ENCODE measurements at places on chromosomes 3 and 15.

- DNase-seq: no peak
These were observed 152.8 kb upstream of the BHLHE40 start for GRCh38 chr3:4826237-4827100.

GRCh38 chr15:84921121-84921520 lies 36.7 kb downstream of the SLC28A1 start:
- no peak for DNase-seq

DNA sequence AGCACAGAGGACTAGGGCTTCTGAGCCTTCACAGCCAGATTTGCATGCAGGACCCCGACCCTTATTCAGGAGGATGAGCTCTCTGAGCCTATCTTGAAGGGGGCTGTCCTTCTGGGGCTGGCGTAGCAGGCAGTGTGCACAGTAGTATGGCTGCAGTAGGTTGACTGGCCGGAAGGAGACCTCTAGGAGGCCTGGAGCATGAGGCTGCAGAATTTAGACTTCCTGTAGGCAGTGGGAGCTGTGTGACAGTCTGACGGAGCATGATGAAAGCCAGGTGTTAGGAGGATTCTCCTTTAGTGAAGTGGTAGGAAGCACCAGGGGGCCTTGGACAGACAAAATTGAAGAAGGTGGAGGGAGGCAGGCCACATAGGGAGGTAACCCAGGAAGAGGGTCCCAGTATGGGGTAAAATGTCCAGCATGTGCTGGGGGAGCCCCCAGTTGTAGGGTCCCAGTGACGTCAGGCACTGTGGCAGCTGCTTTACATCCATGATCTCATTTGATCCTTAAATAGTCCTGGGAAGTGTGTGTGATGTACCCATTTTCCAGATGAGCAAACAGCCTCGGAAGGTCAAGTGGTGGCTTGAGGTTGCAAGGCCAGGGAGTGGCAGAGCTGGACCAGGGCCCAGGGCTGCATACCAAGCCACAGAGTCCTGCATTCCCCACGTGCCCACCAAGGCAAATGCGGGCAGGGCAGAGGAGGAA lies 36.1 kb downstream of the SPSB4 start:
- no peak for DNase-seq

DNA sequence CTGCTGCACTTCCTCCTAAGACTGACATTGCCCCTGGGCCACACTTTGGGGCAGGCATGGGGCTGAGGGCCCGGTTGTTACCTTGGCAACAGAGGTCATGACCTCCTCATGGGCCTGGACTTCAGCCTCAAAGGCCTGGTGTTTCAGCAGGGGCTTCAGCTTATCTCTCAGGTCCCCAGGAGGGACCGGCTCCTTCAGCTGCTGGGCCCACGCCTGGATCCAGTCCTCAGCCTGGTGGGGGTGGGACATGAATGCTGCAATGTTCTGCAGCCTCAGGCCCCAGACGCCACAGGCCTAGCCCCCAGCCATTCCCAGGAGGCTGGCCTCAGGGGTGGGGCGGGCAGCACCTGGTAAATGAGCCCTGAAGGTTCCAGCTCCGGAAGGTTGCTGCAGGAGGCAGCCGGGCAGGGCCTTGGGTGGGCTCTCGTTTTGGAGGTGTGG lies 27.6 kb downstream of the SPTBN5 start:
- DNase-seq: no peak

GRCh38 chr3:28595372-28595771 lies 246.7 kb upstream of the AZI2 start:
- no peak for DNase-seq

DNA sequence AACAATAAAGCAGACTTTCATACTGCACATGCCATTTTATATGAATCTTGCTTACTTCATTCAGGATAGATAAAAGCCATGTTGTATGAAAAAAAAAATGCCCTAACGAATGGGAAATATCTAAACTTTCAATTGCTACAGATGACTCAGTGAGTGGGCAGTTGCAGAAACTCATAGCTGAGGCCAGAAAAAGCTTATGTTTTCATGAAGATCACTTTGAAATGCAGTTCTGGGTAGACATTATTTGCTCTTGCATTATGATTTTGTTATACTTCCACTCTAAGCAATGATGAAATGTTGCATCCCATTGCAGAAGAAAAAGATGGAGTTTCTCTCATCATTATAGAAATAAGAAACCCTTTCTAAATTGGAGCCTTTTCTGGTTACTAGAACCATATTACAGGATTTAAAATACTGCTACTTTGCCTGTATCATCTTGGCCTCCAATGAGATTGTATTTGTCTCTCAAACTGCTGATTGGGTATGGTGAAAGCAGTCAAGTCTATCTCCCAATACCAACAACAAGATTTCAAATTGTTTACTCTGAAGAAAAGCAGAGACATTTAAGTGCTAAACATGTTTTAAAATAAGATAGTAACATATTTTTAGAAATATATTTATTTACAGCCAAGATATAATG lies 17.0 kb downstream of the PEAK1 start:
- DNase-seq: no peak

- no peak for DNase-seq
These were observed 19.3 kb downstream of the SCAANT1 start for GRCh38 chr3:63892773-63893352.

GRCh38 chr3:11077466-11077865 lies 76.8 kb upstream of the HRH1 start:
- no peak for DNase-seq

- DNase-seq: no peak
These were observed 76.8 kb downstream of the TAMM41 start for GRCh38 chr3:11769704-11770476.

GRCh38 chr15:29676961-29677402 lies 145.3 kb downstream of the TJP1 start:
- no peak for DNase-seq

- no peak for DNase-seq
These were observed 100.8 kb downstream of the TPRG1 start for GRCh38 chr3:189272500-189273119.

DNA sequence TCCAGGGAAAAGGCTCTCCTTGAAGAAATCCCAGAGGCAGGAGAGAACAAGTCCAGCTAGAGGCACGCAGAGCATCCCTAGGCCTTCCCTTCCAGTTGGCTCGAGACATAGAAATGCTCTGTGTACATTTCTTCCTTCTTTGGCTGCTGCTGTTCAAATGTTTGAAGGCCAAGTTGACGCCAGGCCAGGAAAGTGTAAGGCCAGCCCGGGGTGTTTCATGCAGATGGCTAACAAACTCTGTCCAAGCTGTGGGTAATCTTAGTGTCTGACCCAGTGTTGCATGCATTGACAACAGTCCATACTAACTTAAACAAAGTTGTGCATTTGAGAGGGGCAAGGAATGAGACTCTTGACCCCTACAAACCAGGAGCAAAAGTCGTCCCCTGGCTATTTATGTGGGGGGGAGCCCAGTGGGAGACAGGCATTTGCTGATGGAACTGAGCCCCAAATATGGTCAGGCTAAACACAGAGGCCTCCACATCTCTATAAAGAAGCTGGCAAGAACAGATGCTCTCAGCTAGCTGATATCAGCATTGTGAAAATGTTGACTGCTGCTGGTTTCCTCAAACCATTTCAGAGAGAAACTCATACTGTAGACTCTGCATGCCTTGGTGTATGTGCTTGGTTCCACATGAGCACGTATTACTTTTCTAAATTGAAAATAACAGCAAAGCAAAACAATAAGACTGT lies 139.5 kb downstream of the ADAMTS9 start:
- no peak for DNase-seq

GRCh38 chr3:118850687-118851086 lies 184.0 kb downstream of the IGSF11 start:
- no peak for DNase-seq

- no peak for DNase-seq
These were observed 21.6 kb upstream of the SLC25A36 start for GRCh38 chr3:140920029-140920428.

- DNase-seq: no peak
These were observed 100.3 kb downstream of the STRIT1 start for GRCh38 chr3:155192957-155193746.

DNA sequence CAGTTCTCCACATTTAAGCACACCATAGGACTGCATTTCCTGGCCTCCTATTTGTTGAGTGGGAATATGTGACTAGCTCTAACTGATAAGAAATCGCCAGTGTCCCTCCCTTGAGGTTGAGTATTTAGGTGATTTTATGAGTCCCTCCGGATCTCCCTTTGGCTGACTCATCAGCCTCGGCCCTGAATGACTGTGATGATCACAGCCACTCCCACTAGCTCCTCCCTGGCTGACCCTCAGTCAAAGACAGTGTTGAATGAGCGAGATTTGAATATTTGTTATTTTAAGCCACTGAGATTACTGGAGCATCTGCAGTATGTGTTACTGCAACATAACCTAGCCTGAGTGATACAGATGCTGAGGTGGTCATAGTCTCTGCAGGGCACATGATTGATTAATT lies 515.3 kb downstream of the EPHB1 start:
- DNase-seq: no peak

DNA sequence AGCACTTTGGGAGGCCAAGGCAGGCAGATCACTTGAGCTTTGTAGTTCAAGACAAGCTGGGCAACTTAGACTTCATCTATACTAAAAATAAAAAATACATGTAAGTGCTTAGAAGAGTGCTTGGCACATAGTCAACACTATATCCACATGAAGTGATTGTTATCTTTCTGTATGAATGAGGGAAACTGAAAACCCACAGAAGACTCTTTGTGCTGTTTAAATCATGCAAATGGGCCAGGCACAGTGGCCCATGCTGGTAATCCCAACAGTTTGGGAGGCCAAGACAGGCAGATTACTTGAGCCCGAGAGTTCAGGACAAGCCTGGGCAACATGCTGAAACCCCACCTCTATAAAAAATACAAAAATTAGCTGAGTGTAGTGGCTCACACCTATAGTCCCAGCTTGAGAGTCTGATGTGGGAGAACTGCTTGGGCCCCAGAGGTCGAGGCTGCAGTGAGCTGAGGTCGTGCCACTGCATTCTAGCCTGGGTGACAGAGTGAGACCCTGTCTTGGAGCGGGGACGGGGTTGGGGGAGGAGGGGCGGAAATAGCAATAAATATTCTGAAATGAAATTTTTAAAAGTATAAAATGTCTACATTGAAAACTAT lies 129.7 kb downstream of the NR2E3 start:
- DNase-seq: no peak

DNA sequence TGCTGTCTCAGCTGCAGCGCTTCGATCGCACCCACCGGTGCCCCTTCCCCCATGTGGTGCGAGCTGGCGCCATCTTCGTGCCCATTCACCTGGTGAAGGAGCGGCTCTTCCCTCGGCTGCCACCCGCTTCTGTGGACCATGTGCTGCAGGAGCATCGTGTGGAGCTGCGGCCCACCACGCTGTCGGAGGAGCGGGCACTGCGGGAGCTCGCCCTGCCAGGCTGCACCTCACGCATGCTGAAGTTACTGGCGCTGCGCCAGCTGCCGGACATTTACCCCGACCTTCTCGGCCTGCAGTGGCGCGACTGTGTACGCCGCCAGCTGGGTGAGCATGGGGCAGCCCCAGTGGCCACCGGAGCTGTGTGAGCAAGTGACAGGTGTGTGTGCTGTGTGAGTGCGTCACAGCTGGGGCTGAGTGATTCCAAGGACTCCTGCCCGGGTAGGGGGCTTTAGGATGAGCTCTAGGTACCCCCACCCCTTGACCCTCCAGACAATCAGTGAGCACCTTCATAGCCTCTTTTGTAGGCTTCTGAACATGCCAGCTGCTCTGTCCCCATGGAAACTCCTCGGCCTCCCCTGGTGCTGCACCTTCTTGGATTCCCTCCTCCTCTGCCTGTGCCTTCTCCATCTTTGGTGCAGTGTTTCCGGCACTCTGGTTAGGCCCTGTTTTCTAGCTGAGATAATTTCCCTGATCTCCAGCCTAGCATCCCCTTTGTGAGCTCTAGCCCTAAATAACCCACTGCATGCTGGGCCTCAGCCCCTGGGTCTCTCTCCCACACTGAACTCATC lies 7.0 kb downstream of the C15orf39 start:
- DNase-seq: no peak

- no peak for DNase-seq
These were observed 630 bp downstream of the KIF15 start for GRCh38 chr3:44762170-44762677.

GRCh38 chr3:157279237-157279636 lies 119.3 kb upstream of the CCNL1 start:
- no peak for DNase-seq

DNA sequence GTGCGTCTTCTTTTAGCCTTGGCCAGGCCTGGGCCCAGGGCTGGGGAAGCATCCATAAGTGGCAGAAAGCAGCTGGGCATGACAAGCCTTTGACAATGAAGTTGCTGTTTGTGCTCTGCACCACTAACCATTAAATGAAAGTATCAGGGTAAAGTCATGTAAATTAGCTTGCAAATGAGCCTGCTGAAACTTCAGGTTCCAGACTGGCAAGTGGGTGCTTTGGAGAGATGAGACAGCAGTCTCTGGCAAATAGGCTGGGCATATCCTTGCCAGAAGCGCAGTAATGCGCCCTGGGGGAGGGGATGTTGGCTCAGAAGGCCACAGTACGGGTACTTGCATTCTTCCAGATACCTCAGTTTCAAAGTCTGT lies 40.7 kb downstream of the RAB6B start:
- DNase-seq: no peak

DNA sequence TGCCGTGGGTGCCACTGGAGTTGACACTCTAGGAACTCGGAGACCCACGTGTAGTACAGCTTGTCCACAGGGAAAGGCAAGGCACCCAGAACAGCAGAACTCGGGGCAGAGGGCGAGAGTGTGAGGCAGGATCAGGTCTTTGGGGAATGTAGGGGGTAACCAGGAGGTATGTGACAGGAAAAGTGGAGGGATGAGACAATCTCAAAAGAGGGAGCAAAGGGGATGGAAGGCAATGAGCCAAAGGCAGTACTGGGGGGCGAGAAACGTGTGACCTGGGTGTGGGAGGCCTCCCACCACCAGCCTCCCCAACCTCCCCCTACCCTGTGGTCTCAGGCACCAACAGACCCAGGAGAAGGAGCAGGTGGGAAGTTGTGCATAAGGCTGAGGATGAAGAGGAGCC lies 48.9 kb downstream of the UMPS start:
- no peak for DNase-seq

GRCh38 chr3:111547631-111548030 lies 5.6 kb downstream of the CD96 start:
- no peak for DNase-seq

Measured in stimulated activated CD4-positive, alpha-beta T cell treated with anti-CD3 and anti-CD28 coated beads, Interleukin-2, amount 100 ng/mL, for 24 hours (primary cell).